ENCODE measurements at places on chromosomes 13 and 19.
A peak's percentile ranks its signal among the peaks of the same experiment; 100 is the strongest.

DNA sequence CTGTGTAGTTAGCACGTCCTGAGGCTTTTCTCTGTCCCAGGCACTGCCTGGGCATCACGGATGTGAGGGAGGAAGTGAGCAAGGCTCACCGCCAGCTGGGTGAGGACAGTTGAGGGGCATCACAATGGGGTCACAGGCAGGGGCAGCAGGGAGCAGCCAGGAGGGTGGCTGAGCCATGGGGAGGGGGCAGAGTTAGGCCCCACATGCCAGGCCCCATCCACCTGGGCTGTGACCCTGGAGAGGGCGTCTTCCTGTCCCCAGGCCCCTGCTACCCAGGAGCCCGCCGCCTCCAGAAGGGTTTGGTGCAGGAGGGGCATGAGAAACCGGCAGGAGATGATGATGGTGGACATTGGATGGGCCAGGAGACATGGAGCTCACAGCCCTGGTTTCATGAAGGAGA is 56.8 kb upstream of the F7 start:
- DNase-seq, result no peak

DNA sequence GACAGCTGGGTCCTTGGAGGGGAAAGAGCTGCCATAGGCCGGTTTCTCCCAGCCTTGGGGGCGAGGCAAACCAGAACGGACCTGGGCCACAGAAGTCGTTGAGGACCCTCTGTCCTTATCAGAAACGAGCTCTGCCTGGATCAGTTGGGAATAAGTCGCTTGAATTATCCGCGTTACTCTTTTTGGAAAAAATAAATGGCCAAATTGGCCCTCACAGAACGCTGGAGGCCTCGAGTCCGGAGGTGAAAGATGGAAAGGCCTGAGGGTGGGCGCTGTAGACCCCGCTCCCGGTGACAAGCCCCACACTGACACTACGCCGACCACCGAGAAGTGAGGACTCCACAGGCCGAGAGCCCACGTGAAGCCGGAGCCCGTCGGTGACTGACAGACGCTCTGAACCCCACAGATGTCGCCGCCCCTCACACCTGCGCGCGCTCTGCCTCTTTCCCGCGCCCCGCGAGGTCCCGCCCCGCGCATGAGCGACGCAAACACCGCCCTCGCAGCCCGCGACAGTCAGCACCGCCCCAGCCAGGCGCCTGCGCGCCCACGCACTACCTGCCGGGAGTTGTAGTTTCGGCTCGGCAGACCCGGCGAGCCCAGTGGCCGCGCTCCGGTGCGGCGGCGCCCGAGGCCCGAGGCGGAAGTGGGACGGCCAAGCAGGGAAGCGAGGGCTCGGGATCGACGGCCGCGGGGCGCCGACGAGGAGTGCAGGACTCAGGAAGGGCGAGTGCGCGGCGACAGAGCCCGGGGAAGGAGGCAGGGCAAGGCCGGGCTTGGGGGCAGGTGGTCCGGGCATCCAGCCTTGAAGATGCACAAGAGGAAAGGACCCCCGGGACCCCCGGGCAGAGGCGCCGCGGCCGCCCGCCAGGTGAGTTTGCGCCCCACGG is at the start of the genes BRME1 and CC2D1A:
Gene BRME1, minus strand, starts transcription at position 484 of the 887 bp plus-strand sequence. CDS start 1,225 bp downstream, outside the sequence.
Gene CC2D1A, plus strand, starts transcription at position 568 of the 887 bp plus-strand sequence. Its CDS starts 241 bp downstream, at position 809.
- DNase-seq, result no peak

- no peak for DNase-seq
Observed at GRCh38 chr13:20669162-20669561, 34.3 kb upstream of the IL17D start.

- DNase-seq, result peak; percentile 40
Observed at GRCh38 chr19:35229601-35230000, 1.1 kb upstream of the FAM187B start.

GRCh38 chr19:29952177-29952576 is 10.1 kb downstream of the URI1 start:
- no peak for DNase-seq

DNA sequence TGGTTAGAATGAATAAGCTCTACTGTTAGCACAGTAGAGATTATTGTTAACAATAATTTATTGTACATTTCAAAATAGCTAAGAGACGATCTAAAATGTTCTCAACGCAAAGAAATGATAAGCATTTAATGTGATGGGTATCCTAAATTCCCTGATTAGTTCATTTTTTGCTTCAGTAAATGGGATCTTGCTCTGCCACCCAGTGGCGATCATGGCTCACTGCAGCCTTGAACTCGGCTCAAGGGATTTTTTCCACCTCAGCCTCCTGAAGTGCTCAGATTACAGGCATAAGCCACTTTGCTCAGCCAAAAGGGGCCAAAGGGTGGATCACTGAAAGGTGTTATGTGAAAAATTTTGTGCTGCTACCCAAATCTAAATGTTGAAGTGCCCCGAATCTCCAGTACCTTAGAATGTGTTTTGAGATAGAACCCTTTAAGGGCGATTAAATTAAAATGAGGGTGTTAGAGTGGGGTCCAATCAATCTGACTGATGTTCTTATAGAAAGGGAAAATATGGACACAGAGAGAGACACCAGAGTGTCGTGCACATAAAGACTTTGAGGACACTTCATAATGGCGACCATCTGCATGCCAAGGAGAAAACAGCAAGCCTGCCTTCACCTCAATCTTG is 31.5 kb upstream of the ZNF766 start:
- no peak for DNase-seq

DNA sequence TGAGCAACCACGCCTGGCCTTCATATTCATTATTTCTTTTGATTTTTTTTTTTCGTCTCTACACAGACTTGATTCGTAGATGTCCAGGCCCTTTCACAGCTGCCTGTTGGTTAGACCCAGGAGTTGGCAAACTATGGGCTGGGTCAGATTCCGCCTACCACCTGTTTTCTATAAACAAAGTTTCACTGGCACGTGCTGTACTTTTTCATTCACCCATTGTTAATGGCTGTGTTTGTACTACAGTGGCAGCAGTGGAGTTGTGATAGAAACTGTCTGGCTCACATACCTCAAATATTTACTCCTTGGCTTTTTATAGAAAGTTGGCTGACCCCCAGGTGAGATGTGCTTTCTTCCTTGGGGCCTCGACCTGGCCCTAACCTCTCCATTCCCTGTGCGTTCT is 72.9 kb upstream of the TEX29 start:
- DNase-seq, result no peak

- no peak for DNase-seq
Observed at GRCh38 chr13:94433055-94433961, 46.2 kb downstream of the DCT start.

DNA sequence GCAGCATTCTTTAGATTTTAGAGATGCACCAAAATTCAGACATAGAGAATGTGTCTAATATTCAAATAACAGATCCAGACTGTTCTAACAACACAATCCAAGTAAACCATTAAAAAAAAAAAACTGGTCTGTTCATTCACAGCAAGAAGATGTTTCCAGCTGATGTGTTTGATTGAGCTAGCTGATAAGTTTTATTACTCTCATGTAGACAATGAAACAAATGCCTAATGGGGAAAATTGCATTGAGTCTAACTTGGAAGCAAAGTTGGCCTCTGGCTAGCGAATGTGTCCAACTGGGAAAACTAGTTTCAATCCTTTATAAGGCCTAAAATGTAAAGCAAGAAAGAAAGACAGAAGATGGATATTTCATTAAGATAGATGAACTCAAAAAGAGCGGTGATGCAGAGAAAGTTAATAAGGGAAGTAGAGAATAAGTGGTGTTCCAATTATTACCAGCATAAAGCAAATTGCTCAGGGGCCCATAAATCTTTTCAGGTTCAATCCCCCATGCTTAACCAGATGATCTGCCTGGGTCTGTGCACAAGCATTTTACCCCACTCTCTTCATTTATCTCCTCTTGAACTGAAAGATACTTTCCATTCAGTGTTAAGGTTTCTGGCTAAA is 54.2 kb downstream of the PCDH9 start:
- DNase-seq, result no peak

GRCh38 chr13:112781881-112782361 is 92.1 kb downstream of the ATP11A start:
- peak; percentile 70 for DNase-seq

DNA sequence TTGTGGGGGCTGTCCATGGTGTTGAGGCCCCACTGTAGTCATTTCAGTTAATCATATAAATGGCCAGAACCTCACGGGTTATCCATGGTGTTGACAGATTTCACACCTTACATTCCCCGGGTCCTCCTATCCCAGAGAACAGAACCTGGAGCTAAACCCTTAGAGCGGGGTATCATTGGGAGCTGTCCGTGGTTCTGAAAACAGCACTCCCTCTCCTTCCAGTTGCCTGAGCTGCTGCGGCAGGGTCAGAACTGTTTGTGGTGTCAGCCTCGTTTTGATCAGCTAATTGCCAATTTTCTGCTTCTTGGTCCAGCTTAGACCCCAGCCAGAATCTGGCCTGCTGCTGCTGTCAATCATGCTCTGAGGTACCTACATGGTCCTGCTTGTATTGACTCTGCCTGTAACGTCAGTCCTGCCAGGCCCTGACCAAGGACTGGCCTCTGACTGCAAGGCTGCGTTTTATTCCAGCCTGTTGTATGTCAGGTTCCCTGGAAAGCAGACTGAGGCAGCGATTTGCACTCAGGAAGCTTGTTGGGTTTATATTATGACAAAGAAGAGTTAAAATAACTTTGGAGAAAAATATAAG is 55.8 kb upstream of the KCTD15 start:
- no peak for DNase-seq

- no peak for DNase-seq
Observed at GRCh38 chr19:48560095-48560530, 8.1 kb downstream of the SULT2B1 start.

- no peak for DNase-seq
Observed at GRCh38 chr19:43651758-43652545, 12.3 kb upstream of the CADM4 start.

- DNase-seq, result no peak
Observed at GRCh38 chr19:6119031-6119430, 8.7 kb upstream of the RFX2 start.

DNA sequence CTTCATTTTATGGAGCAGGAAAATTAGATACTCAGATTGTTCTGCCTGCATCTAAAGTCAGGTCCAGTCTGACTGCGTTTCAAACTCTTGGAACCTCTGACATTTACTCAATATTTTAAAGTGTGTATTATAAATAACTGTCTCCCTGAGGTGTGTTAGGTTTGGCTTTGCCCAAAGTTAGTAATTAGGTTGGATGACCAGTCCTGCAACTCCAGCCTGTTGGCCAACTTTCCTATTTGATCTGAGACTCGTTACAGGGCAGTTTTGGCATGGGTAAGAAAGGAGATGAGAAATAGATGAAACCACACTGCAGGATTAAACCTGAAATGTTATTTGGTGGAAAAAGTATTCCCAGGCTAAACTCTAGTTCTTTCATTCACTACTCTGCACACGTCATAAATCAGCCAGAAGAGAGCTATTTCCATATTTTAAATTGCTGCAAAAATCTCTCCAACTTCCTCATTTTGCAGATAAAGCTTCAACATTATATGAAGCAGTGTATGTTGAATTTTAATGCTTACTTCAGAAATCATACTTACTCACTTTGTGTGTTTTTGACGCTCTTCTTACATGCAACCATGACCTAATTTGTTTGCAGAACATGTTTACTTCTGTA is 357.1 kb downstream of the DCT start:
- DNase-seq, result no peak

GRCh38 chr13:97855570-97856303 is 97.7 kb upstream of the IPO5 start:
- no peak for DNase-seq

- no peak for DNase-seq
Observed at GRCh38 chr13:51286135-51287002, 53.1 kb upstream of the SERPINE3 start.

GRCh38 chr19:6415591-6416190 is 8.9 kb downstream of the KHSRP start:
- no peak for DNase-seq
